ENCODE measurements at places on chromosomes 1 and 21.

GRCh38 chr1:241503444-241503843 is 16.1 kb downstream of the FH start:
- no peak for DNase-seq

DNA sequence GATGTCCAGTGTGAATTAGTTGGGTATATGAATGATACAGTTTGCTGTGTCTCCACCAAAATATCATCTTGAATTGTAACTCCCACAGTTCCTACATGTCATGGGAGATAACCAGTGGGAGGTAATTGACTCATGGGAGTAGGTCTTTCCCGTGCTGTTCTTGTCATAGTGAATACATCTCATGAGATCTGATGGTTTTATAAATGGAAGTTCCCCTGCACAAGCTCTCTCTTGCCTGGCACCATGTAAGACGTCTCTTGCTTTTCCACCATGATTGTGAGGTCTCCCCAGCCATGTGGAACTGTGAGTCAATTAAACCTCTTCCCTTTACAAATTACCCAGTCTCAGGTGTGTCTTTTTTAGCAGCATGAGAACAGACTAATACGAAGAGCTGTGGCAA is 223.0 kb downstream of the AJAP1 start:
- no peak for DNase-seq

GRCh38 chr1:205189131-205189530 is 22.4 kb downstream of the DSTYK start:
- no peak for DNase-seq

DNA sequence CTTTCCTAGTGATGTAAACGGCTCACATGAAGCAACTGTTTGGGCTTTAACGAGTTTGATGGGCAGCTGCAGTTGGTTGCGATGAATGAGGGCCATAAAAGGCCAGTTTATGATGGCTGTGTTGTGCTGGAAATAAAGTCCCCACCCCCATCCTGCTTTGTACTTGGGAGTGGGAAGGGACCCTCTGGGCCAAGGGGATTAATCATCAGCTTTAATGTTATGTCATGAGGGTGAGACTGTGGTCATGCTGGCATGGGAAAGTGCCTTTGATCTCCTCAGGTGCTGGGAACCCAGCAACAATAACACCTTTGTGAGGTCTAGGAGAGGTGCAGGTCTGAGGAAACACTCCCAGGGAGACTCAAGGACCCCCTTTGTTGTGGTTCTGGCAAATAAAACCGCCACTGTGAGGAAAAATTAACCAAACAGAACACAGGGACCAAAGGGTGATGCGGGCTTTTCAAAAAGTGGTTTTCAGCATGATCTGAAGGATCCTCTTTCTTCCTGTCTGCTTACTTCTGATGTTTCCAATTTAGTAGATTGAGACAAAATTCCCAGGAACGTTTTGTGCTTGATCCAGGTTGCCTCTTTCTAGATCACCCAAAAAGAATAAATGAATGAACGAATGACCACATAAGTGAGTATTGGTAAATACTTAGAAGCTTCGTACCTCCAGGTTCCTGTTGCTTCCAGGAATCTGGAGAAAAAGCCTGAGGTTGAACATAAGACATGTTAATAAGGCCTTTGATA is 257.8 kb upstream of the HOOK1 start:
- no peak for DNase-seq

DNA sequence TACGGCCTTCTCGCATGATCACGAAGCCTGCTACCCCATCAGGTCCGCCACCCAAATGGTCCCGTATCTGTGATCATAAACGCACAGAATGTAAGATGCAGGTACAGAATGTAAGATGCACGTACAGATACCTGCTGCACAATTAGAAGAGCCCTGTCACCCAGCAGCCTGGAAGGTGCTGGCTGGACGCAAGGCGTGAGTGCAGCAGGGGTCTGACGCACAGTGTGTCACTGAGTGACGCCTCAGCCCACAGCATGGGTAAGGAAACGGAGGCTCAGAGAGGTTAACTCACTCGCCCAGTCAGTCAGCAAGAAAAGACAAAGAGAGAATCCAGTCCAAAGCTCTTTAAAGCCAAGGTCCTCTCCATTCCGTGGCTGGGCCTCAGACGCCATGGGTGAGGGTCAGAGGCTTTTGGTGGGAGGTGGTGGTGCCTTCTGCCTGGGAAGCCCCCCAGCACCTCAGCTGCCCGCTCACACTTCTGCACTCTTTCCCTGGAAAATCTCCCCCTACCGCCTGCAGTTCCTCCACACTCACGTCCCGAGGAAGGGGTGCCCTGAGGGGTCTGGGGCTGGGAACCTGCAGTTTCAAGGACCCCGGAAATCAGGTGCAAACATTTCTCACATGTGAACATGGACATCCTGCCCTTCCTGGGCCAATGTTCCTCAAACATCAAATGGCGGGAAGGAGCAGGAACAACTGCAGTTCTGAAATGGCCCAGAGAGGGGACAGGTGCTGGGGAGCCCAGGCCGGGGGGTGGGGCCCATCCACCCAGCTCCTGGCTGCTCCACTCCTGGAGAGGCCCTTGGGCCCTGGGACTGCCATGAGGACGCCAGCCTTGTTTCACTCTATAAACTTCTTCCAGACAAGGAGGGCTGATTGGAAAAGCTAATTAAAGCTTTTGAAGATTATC is 59.4 kb downstream of the SLC66A1 start:
- DNase-seq, result no peak

GRCh38 chr21:42389449-42389835 is 6.4 kb downstream of the TMPRSS3 start:
- DNase-seq, result peak; percentile 5

- no peak for DNase-seq
Measured at GRCh38 chr21:37564924-37565529, 198.5 kb downstream of the DYRK1A start.

GRCh38 chr1:51491166-51491981 is 27.7 kb downstream of the EPS15 start:
- DNase-seq, result no peak

DNA sequence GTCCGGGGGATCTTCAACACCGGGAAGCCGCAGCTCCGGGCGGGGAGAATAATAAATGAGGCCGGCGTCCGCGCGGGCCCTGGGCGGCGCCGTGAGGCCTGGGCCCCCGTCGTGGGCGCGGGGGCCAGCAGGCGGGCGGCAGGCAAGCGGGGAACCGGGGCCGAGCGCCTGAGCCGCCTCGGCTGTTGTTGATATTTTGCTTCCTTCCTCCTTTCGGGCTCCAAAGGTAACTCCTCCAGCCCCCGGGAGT is at the start of gene MEF2D:
Gene MEF2D, minus strand, starts transcription at position 233 of the 250 bp plus-strand sequence. CDS start 17,483 bp downstream, outside the sequence.
- no peak for DNase-seq

- no peak for DNase-seq
Measured at GRCh38 chr1:181451661-181452230, 31.6 kb upstream of the CACNA1E start.

GRCh38 chr1:184606786-184607185 is 147.9 kb downstream of the EDEM3 start:
- no peak for DNase-seq

GRCh38 chr1:147598621-147599361 is 57.5 kb downstream of the BCL9 start:
- peak; percentile 67 for DNase-seq

DNA sequence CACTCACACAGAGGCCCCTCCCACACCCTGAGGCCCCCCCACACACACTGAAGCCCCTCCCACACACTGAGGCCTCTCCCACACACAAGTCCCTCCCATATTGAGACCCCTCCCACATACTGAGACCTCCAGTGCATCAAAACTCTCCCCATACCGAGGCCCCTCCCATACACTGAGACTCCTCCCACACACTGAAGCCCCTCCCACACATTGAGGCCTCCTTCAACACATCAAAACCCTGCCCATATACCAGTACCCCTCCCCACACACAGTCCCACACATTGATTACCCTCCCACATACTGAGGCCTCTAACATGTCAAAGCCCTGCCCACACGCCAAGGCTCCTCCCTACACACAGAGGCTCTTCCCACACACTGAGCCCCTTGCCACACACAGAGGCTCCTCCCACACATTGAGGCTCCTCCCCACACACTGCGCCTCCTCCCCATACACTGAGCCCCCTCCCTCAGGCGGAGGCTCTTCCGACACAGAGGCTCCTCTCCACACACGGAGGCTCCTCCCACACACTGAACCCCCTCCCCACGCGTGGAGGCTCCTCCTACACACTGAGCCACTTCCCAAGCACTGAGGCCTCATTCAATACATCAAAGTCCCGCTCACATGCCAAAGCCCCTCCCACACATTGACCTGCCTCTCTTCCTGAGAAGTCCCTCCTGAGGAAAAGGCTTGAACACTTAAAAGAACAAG is 392.3 kb downstream of the CAMTA1 start:
- no peak for DNase-seq

GRCh38 chr21:44259082-44259705 is 2.5 kb downstream of the DNMT3L start:
- peak; percentile 1 for DNase-seq

- DNase-seq, result no peak
Measured at GRCh38 chr1:69994241-69994640, 211.1 kb downstream of the LRRC40 start.

DNA sequence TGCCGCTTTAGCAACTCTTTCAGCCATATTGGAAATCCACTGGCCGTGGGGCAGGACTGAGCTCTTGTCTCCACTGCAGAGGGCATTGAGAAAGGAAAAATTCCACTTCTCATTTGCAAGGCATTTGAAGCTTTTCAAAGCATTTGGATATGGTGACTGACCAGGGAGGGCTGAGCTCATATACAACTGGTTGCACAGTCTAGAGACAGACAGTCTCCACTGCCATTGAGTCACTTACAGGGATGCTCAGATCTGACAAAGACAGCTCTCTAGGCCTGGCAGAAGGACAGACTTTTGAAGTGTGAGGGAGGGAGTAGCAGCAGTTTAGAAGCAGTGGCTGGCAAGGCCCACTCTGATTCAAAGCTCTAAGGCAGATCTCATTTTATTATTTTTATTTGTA is 24.2 kb downstream of the NCF2 start:
- no peak for DNase-seq

- no peak for DNase-seq
Measured at GRCh38 chr1:174217248-174217647, 57.9 kb downstream of the RABGAP1L start.

- no peak for DNase-seq
Measured at GRCh38 chr1:171438441-171438840, 46.9 kb upstream of the PRRC2C start.

All from glutamatergic neuron (in vitro differentiated cells).